ENCODE measurements at places on chromosomes 7 and 10. TPM values are rescaled to one million over a fixed set of nuclear protein-coding genes. Genes with fewer than 3 reads are reported as not detected.

GRCh38 chr7:128197589-128197988, 43.5 kb upstream of the LEP start:
- DNase-seq = no peak

GRCh38 chr7:92244808-92245486, 767 bp downstream of the KRIT1 start:
- no peak for DNase-seq

NEUROG3 gene
- not detected for polyA plus RNA-seq

PLXNA4 gene
- not detected for polyA plus RNA-seq

PGAM2 gene
- polyA plus RNA-seq = not detected

GRCh38 chr7:80537091-80537490, 25.2 kb upstream of the GNAT3 start:
- DNase-seq = no peak

- DNase-seq = no peak
These were observed 252.0 kb downstream of the SORCS3 start for GRCh38 chr10:104892879-104893617.

DNA sequence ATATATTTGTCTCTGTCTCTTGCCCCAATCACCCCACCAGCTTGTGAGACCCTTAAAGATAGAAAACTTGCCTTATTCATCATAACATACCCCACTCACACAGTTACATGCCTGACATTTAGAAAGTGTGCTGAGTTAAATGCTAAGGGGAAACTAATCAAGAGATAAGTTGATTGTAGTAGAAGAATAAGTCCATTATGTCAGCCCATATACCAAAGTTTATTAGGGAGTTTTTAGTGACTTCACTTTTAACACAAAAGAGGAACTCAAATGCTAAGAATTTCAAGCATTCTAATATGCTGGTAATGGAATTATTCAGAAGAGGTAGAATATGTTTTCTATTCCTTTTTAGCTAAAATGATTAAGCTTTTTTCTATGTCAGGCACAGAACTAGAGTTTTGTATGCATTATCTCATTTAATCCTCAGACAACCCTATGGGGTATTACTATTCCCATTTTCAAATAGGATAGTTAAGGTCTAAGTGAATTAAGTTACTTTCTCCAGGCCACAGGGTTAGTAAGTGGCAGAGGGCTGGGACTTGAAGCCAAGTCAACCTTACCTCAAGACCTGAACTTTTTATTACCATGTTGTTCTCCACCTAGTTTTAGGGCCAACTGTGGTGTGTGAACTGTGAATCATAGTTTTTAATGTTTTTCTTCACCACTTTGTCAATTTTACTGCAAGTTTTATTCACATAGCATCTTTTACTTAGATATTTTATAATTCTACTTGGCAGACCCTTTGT, 19.6 kb downstream of the ASAH2 start:
- DNase-seq = no peak
